ENCODE measurements at places on chromosomes 4 and X.

GRCh38 chr4:157803845-157804521 is 368.8 kb downstream of the GASK1B start:
- no peaks in the 10 kb centered on the region for H3K36me3 ChIP-seq
- no peak overlapping the region for H3K27ac ChIP-seq
- H3K4me1 ChIP-seq = no peaks in the 10 kb centered on the region

- no peaks in the 10 kb centered on the region for H3K36me3 ChIP-seq
- H3K4me1 ChIP-seq = no peaks in the 10 kb centered on the region
- peaks cover 6% of the 10 kb centered on the region for H3K27me3 ChIP-seq
- no peak for DNase-seq
- no peak overlapping the region for H3K4me3 ChIP-seq
Observed at GRCh38 chr4:186733778-186734177, 10.1 kb upstream of the FAT1 start.

DNA sequence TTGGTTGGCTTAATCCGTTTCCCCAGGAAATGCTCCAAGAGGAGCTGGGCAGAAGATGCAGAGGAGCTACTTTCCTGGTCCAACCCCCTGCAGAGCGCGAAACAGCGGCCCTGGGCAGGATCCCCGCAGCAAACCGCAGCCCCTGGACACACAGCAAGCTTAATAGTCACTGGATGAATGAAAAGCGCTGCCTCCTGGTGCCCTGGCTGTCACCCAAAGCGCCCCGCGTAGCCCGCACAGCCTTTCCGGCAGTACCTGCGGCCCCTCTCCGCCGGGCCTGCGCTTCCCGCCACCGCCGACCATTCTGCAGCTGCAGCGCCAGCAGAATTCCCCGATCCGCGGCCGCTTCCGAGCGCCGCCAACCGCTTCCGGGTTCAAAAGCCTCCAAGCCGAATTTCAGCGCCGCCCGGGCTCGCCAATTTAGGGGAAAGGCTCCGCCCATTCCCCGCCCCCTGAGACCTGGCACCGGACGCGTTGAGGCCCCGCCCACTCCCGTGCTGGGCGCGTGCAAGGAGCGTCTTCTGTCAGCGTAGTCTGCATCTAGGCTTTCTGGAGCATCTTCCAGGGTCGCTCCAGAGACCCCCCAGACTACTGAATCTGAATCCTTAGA is at the start of gene HPF1:
Gene HPF1, minus strand, starts transcription at position 370 of the 610 bp plus-strand sequence. Its CDS starts 67 bp downstream, at position 303.
- H3K4me3 ChIP-seq = peak within 1 kb of the TSS; percentile 89
- H3K4me1 ChIP-seq = peaks cover 27% of the 10 kb centered on the region
- peak; percentile 97 for DNase-seq
- peaks cover 22% of the 10 kb centered on the region for H3K36me3 ChIP-seq

GRCh38 chrX:70852294-70852693 is 56.2 kb downstream of the TEX11 start:
- no peak for DNase-seq
- no peaks in the 10 kb centered on the region for H3K4me1 ChIP-seq
- H3K27me3 ChIP-seq = peaks cover 37% of the 10 kb centered on the region
- no peak overlapping the region for H3K27ac ChIP-seq
- H3K36me3 ChIP-seq = no peaks in the 10 kb centered on the region

DNA sequence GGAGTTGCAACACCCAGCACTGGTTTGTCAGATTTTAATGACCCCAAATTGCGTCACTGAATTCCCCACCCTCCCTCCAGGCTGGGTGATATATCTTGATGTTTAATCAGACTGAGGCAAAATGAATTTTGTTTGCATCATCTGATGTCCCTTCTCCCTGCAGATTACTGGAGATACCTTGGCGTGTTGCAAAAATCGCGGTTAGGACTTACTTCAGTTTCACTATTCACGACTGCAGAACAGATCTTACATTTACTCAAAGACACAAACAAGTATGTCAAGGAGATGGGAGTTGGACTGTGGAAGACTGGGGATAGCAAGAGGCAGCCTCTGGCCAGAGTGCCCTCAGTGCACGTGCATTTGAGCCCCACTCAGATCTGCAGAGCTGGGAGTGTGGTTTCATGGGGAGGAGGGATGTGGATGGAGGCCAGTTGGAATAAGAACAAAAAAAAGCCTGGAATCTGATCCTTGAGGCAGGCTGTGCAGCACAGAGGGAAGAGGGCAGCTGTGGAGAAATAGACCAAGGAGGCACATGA is 92.2 kb upstream of the MTM1 start:
- H3K4me3 ChIP-seq = no peak overlapping the region
- DNase-seq = no peak
- H3K4me1 ChIP-seq = peaks cover 44% of the 10 kb centered on the region
- H3K27ac ChIP-seq = no peak overlapping the region
- H3K36me3 ChIP-seq = no peaks in the 10 kb centered on the region
- H3K27me3 ChIP-seq = peaks cover 10% of the 10 kb centered on the region

DNA sequence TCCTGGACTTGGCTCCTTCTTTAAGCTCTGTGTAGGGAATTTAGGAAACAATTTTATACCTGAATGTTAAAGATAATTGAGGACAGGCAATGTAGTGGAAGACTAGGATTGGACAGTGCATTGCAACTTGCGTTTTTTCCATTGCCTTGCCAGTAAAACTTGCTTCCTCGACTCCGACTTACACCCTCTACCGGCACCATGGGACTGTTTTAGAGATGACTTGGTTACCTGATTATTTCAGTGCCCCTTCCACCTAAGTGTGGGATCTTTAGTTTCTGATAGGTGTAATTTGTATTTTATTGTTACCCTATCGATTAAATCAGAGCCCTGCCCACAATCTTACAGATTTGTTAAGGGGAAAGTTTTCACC is 1.2 kb downstream of the PRPS1 start:
- H3K36me3 ChIP-seq = peaks cover 32% of the 10 kb centered on the region
- peaks cover 17% of the 10 kb centered on the region for H3K27me3 ChIP-seq
- no peak for DNase-seq
- H3K4me1 ChIP-seq = peaks cover 27% of the 10 kb centered on the region
- peak overlapping the region; percentile 90 for H3K4me3 ChIP-seq

GRCh38 chr4:98802770-98803198 is 126.1 kb downstream of the EIF4E start:
- no peaks in the 10 kb centered on the region for H3K27me3 ChIP-seq
- peaks cover 22% of the 10 kb centered on the region for H3K4me1 ChIP-seq
- H3K27ac ChIP-seq = no peak overlapping the region
- no peak for DNase-seq

GRCh38 chr4:76779740-76780459 is 118.0 kb downstream of the SOWAHB start:
- no peak overlapping the region for H3K4me3 ChIP-seq
- peaks cover 12% of the 10 kb centered on the region for H3K27me3 ChIP-seq
- DNase-seq = no peak
- no peak overlapping the region for H3K27ac ChIP-seq

DNA sequence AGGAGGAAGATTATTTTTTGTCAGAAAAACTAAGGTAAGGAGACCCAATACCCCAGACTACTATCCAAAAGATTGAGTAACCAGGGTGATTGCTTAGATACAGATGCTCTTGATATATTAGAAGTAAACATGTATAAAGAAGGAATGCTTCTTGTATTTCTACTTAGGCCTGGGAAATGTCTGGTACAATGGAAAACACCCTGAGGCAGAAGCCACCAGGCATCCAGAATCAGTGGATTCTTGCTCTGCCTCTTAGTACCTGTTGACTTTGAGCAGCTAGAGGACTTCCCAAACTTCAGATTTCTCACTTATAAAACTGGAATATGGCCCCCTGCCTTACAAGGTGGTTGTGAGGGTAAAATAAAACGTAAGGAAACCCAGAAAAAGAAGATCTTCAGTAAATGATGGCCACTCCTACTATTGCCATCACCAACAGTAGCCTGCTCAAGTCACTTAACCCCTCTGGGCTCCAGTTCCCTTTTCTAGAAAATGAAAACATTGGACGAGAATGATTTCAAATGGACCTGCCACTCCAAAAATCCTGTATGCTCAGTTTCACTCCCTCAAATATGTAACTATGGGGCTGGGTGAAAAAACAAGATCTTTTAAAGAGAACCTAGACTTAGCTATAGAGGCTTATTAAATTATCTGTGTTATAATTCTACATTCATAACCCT is 56.6 kb downstream of the AMELX start:
- H3K4me3 ChIP-seq = no peak overlapping the region
- H3K4me1 ChIP-seq = no peaks in the 10 kb centered on the region
- H3K36me3 ChIP-seq = no peaks in the 10 kb centered on the region
- DNase-seq = no peak
- no peak overlapping the region for H3K27ac ChIP-seq

DNA sequence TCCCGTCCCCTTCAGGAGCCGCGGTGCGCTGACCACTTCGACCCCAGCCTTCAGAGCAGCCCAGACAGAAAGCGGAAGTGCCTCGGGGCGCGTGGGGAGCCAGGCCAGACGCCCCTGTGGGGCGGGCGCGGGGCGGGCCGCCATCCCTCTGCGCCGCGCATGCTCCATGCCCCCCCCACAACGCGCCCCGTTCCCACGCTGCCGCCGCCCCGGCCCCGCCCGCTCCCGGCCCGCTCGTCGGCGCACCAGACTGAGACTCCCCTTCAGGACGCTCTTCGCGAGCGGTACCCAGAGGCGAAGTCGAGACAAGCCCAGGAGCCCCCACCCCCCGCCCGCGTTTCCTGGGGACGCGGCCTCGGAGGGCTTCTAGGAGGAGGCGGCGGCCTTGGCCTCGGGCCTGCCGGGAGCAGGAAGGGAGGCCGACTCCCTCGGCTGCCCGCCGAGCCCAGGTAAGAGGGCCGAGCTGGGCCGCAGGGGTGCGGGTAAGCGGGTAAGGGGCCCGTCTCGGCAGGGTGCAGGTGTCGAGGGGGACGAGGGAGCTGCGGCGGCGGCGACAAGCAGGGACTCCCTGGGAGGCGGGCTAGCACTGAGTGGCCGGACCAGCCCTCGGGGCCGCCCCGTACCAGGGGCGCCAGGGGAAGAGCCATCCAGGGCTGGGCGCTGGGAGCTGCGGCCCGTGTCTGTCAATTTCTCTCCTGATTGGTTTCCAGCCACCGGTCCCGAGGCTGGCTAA is at the start of gene ZFP92:
Gene ZFP92, plus strand, starts transcription at position 218 of the 733 bp plus-strand sequence. CDS start 6,851 bp downstream, outside the sequence.
- peaks cover 21% of the 10 kb centered on the region for H3K27me3 ChIP-seq
- H3K36me3 ChIP-seq = no peaks in the 10 kb centered on the region
- peak; percentile 71 for DNase-seq
- H3K27ac ChIP-seq = peak within 1 kb of the TSS; percentile 32
- H3K4me3 ChIP-seq = peak within 1 kb of the TSS; percentile 71

DNA sequence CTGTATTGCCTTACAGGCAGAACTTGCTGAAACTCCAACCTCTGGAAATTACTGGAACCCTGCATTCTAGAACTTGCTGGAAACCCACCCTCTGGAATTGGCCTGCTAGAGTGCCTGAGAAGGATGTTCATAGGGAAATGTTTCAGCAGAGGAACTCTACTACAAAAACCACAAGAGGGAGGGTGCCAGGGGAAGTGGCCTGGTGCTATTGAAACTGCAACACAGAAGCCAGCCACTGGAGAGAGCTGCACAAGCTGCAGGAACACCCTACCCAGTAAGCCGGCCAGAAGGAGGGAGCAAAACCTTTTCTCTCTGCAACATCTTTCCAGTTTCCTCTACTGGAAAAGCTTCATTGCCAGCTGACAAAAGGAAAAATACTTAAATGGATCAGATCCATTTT is 2.5 kb upstream of the BRWD3 start:
- no peak for DNase-seq
